ENCODE measurements at places on chromosomes 4 and X.

GRCh38 chr4:1192091-1192492 is 19.7 kb upstream of the SPON2 start:
- DNase-seq: no peak

DNA sequence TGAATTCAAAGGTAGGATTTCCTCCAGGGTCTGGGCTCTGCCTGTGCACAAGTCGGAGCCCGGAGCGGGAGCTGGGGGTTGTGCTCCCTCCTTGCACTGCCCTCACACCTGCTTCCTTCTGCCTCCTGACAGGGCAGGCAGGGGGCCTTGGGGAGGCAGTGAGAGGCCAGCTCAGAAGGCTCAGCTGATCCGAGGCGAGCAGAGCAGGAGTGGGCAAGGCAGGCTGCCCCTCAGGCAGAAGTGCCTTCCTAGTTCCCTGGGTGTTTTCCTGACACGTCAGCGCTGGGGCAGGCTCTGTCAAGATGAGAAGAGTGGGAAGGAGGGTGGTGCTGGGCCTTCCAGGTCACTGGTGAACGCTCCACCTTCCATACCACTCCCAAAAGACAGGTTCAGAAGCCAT is 5.5 kb upstream of the IRAK1 start:
- no peak for DNase-seq

GRCh38 chr4:142901166-142901662 is 55.1 kb upstream of the INPP4B start:
- DNase-seq: no peak

- DNase-seq: no peak
These were observed 299.1 kb upstream of the BMP3 start for GRCh38 chr4:80731436-80731835.

DNA sequence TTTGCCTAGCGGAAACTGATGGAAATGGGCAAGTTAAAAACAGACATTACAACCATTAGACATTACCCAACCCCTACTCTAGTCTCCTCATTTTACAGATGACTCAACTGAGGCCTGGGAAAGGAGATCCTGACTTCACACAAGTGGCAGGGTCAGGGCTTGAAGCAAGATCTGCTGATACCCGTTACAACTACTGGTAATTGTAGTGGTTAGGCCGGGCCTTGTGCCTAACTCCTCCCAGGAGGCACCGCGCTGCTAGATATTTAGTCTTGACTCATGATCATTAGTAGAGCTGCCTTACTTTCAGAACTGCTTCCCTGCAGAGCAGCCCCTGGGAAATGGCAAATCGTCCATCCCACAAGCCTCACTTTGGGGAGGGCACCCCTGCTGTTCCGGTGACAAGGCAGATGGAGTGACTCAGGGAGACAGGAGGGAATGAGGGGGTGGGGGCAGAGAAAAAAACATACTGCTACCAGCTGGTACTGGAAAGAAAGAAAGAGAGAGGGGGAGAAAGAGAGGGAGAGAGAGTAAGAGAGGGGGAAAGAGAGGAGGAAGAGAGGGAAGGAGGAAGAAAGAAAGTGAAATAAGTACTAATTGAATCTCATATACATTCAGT is 12.2 kb downstream of the ARHGEF6 start:
- no peak for DNase-seq

- DNase-seq: no peak
These were observed 96.6 kb downstream of the ADRA2C start for GRCh38 chr4:3862640-3863420.

GRCh38 chr4:2734612-2735011 is 21.5 kb downstream of the TNIP2 start:
- no peak for DNase-seq

GRCh38 chr4:73683033-73683432 is 57.3 kb upstream of the CXCL8 start:
- DNase-seq: no peak
